ENCODE measurements at places on chromosomes 6 and 20.

DNA sequence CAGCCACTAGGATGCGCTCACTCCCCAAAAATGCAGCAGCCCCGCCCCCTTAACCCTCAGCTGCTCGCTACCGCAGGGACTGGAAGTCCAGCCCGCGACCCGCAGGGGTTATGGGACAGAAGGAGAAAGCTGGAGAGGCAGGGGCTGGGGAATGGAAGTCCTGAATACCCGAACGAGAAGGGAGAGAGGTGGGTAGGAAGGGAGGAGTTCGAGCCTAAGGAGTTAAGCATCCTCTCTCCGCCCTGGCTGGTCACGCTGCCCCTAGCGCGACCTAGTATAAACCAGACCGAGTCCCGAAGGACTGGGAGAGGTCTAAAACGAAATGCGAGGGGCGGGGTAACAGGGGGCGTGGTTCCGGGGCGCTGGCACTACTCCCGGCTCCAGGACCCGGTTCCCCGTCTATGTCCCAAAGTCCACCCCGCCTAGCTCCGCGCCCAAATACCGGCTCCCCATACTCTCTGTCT is 448 bp upstream of the DDAH2 start:
- DNase-seq: peak; percentile 79

GRCh38 chr6:111709615-111710398 is 104.1 kb upstream of the TRAF3IP2 start:
- DNase-seq: peak; percentile 67

DNA sequence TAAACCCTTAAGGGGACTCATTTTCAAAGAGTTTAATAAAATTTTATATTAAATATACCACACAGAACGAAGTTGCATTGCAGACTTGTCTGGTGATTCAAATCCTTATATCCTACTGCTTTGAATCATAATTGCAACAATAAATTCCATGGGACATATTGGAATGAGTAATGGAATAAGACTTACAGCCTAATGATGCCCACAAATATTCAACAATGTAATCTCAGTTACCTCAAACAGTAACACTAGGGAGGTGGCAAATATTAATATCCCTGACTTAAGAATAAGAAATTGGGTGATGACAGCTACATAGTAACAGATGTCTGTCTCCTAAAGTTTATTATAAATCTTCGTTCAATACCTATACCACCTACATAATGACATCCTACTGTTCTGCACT is 52.6 kb downstream of the BMP5 start:
- no peak for DNase-seq

- no peak for DNase-seq
These were observed 331.8 kb downstream of the RIMS1 start for GRCh38 chr6:72218125-72218524.

DNA sequence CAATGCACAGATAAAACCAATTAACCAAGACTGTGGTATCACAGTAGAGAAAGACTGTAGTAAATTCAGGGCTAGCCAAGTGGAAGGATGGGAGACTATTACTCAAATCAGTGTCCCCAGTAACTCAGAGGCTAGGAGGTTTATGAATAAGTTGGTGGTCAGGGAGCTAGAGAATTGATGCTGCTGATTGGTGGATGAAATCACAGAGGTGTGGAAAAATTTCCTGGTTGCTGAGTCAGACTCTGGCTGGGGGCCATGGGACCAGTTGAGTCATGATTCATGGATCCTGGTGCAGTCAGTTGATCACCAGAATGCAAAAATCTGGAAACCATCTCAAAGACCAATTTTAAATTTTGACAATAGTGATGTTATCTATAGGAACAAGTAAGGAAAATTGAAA is 555.9 kb downstream of the C6orf118 start:
- DNase-seq: no peak

GRCh38 chr6:65110031-65110430 is 597.0 kb downstream of the EYS start:
- DNase-seq: no peak

DNA sequence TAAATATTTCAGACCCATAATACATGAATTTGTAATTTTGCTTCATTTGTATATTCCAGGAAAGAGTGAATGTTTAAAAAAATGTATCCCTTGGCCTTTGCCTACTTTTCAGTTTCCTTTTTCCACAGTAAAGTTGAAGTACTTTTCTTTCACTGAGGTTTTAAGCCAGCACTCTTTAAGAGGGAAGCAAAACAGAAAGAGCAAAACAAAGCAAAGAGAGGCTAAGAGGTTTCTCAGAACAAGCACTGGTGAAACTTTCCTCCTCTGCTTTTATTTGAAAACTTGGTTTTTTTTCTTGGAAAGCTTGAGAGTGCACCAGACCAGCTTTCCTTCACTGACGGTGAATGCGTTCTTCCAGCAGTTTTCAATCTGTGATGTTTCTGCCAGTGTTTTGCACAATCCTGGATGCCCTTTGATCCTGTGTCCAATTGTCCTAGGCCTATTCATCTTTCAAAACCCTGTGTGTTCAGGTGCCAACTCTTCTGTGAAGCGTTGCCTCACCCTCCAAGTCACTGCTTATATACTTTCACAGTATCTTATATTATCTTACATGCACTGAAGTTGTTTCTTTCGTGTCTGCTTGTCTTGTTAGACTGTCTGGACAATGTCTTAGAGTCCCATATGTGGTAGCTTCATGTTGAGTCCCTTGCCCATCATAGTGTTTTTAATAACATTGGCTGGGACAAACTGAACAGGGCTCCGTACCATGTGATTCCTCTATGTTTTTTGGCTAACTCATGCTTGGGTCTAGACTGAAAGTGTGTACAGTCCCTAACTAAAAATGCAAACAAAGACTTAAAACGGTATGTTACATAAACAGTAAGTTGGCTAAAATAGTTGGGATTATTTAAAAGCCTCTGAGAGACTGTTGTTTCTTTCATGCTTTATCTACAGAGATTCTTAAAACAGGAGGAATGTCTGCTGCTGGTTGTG is 1.9 kb downstream of the RNF217 start:
- no peak for DNase-seq

DNA sequence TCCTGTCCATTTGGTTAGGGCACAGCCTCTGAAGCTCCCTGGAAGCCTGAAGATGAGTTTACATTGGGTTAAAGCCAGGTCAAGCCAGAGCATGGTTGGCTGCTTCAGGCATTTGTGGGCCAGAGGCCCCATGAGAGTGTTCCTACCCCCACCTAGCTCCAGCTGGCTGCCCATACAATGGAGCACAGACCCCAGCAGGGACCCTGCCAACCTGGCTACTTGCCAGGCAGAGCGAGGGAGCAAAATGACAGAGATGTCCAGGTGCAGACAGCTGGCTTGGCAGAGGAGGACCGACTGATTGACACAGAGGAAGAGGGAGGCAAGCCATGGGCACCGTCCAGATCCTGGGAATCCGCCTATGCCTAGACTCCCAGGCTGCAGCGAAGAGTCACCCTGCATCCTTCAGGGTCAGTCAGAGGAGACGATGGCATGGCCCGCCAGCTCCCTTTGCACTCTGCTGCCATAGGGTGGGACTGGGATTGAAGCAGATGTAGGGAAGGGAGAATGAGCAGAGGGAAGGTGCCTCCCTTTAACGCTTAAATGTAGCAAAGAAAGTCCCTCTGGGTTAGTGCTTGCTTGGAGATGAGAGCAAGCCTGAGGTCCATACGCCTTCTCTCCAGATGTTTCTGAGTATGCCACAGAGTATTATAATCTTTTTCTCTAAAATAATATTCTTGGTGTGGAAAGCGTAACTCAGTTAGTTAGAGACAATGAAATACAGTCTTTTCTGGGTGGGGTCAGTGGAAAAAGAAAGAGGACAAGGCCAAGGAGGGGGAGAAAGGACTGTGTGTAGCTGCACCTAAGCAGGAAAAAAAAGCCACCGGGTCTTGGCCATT is 77.6 kb upstream of the FYN start:
- DNase-seq: no peak

GRCh38 chr6:141946502-141946901 is 186.2 kb upstream of the GJE1 start:
- DNase-seq: no peak

DNA sequence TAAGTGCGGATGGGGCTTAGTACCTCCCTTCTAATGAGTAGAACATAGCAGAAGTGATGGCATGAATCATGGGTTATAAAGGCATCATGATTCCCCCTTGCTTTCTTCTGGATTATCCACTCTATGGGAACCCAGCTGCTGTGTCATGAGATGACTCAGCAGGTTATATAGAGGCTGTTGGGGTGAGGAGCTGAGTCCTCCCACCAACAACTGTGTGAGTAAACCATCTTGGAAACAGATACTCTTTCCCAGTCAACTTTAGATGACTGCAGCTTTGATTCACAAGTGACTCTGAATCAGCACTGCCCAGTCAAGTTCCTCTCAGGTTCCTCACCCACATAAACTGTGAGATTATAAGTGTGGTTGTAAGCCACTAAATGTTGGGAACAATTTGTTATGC is 46.3 kb downstream of the FAM83B start:
- no peak for DNase-seq

DNA sequence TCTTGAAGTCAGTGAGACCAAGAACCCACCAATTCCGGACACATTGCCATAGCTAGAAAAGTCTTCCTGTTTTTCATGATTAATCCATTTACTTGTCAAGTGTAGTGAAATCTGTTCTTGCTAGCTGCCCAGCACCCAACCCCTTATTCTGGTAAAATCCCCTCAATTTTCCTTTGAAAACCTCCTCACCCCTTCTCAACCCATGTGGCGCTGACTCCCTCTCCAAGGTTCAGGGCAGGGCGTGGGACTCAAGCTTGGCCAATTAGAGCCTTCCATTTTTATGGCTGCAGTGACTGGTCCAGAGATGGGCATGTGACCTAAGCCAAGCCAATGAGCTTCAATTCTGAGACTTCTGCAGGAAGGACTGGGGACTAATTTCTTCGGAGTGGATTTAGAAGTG is 9.8 kb upstream of the ZBP1 start:
- DNase-seq: peak; percentile 34

DNA sequence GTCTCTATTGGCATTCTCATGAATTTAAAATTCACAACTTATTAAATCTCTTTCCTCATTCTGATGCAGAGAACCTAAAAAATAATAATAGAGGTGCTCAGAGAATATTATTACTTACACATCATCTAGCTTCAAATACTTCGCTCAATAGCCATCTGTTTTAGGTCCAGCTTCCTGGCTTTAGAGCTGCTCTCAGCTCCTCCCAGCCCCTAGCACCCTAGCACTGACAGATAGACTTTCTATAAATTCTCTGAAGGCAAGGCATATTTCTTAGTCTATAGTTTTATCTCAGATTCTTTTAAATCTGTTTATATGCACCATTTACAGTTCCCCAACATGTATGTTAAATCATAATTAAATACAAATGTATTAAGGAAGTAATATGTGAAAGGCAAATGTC is 281.3 kb downstream of the PTPRK start:
- no peak for DNase-seq

DNA sequence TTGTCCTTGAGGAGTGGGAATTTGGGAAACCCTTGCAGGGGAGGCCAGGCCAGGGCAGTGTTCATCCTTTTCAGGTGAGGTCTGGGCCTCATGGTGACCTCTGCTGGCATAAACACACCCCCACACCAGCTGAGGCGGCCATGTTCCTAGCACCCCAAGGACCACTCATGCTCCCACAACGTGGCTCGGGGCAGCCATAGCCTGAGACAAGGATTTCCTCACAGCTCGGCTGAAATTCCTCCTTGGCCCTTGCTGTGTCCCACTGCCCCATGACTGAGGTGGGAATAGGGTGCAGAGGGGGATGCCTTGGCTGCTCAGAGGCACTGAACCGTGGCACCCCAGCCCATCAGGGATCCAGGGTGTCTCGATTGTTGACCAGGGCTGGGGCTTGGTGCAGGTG is 27.3 kb upstream of the SPDEF start:
- no peak for DNase-seq

DNA sequence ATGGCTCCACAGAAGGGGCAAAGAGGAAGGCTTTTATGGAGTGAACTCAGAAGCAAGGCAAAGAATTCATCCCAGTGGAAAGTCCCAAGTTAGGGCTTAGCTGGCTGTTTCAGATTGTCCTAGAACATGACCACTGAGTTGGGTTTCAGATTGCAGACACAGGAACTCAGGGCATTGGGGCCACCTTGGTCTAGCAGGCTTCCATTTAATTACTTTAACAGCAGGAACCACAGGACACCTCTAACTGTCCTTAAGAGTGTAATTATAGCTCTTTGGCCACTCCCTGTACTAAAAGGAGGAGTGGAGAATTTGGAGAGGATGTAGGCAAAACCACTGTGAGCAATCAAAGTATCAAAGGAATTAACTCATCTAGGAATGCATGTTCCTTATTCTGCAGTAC is 150.6 kb upstream of the AGPAT4 start:
- no peak for DNase-seq

- DNase-seq: no peak
These were observed 83.3 kb downstream of the DCDC2 start for GRCh38 chr6:24274441-24275083.

- DNase-seq: no peak
These were observed 42.1 kb downstream of the SPACA1 start for GRCh38 chr6:88089708-88090107.

GRCh38 chr6:125004797-125005595 is 42.8 kb downstream of the RNF217 start:
- DNase-seq: no peak

DNA sequence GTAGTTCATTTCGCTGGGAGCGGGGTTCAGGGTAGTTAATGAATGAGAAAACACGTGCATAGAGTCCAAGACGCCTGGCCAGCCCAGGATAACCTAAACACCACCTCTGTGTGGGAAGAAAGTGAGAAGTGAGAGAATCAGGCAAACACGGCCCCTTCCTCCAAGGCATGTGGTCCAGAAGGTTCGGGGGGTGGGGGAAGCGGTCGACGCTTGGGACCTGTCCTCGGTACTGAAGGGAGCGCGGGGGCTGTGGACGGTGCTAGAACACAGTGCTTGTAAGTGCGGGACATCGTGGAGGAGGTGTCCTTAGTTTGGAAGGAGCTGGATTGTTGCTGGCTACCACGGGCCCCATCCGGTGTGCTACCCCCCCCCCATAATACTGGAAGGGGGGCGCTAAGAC is 1.7 kb upstream of the VSTM2L start:
- no peak for DNase-seq

DNA sequence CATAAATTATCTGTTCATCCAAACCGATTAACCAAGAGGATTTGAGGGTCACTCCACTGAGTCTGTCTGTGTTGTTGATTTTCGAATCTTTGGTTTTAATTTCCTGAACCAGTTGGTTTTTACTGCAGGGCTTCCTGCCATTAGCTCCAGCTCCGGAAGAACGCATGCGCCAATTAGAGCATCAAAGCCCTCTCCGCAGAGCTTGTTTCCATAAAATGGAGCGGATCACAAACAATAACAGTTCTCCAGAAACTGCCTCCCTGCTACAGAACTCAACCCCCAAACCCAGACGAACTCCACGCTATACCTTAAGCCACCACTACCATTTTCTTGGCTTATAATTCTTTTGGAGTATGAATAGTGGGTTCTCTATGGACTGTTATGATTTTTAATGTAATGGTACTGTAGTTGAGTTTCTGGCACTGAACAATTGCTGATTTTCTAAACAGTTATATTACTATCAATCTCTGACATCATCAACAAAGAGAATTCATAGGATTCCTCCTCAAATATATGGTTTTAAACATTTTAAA is 13.8 kb downstream of the TFAP2A start:
- DNase-seq: no peak
